Bone marrow (tissue), 2 donors: ENCODE measurements at places on chromosomes 12 and 14.

DNA sequence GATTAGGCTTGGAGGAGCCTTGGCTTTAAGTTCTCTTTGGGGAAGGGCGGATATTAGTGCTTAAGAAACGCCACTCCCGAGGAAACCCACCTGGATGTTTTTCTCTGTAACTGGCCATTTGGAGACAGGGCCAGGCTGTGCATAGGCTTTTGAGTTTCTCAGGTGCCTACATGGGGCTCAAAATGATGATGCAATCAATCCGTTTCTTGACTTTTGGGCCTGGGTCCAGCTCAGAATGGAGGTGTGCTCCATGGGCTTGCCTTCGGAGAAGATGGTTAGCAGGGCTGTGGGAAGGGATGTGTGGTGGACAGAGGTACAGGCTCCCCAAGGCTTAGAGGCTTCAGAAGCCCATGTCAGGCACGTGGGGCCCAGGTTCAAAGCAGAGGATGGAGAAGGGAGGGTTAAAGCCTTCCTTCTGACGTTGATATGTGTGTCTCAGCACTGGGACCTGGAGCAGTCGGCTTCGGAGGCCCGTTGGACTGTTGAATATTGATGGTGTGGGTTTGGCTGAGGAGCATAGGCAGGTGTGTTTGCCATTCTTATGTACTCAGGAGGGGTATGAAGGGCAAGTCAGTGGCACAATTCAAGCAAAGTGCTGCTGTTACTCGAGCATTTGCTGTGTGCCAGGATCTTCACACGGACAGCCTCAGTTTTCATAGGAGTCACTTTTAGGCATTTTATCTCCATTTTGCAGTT, 82.8 kb downstream of the SLC25A47 start:
- DNase-seq, result no peak

- no peak for DNase-seq
Measured at GRCh38 chr14:86999036-86999435, 993.9 kb downstream of the GALC start.

GRCh38 chr14:69226736-69227135, 33.2 kb upstream of the GALNT16 start:
- DNase-seq, result no peak

DNA sequence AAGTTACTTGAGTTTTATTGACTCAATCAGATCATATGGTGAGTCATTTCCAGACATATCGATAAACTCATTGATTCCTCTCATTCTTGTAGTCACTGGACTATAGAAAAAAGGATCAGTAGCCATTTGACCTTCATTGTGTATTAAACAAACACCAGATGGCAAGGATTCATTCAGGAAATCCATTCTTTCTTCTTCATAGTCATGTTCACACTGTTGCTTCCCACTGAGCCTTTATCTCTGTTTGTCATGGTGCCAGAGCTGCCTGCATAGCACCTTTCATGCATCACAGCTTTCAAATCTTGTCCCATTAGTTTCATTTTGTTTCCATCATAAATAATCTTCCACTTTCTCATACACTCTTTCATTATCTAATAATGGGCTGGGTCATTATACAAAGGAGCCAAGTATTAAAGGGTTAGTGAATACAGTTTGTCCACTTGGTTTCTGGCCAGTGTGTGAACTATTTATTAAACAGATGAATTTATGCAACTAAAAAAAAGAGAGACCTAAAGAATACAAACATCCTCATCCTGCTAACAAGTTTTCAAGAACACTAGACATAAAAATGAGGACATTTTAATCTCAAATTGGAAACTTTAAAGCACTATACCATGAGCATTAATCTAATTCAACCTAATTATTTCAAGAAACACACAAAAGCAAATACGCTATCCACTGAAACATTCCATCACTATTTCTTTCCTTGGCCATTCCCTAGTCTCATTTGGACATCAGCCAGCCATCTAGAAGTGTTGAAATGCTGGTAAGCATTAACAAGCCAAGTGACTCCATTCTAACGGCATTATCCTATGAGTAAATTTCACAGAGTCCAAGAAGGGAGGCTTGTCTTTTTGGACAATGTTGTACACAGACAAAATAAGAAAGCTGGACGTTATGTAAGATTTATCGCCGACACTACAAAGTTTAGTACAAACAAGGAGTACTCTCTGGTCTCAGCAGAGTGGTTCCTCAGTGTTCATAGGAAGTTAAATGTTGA, 476.5 kb downstream of the FOXG1 start:
- DNase-seq, result no peak

- no peak for DNase-seq
Measured at GRCh38 chr12:2119266-2119665, 66.5 kb downstream of the CACNA1C start.
